ENCODE measurements at places on chromosomes 12 and 14.

DNA sequence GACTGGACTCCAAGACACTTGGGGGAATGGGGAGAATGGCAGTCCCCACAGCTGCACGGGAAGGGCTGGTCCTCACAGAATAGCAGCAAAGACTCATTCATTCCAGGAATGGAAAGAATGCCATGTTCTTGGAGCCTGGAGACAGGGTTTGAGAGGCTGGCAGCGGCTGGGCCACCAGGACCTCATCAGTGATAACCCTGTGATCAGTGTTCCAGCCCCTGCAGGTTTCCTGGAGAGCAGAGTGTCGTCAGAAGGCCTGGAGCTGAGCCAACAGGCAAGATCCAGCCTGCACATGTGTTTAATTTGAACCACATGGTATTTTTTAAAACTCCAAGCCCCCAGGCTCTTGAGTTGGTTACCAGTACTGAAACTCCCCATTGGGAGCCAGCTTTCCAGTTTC lies 11.3 kb downstream of the BDKRB1 start:
- DNase-seq = no peak

DNA sequence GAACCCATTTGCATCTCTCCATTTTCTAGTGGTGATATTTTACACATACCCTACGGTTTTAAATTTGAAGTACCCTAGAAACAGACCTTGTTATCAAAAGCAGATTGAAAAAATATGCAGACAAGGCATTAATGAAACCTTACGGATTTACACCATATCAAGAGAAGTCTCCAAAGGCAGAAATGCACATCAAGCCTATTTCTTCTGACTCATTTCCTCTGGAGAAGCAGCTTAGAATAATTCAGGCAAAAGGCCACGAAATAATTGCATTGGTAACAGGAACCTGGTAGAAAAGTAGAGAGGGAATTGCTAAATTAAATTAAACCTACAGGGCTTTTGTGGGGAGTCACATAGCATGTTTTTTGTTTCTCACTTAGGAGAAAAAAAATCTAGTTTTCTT lies 34.7 kb downstream of the KICS2 start:
- DNase-seq = no peak

- no peak for DNase-seq
These were observed 460.4 kb downstream of the DPF3 start for GRCh38 chr14:72433511-72433910.

DNA sequence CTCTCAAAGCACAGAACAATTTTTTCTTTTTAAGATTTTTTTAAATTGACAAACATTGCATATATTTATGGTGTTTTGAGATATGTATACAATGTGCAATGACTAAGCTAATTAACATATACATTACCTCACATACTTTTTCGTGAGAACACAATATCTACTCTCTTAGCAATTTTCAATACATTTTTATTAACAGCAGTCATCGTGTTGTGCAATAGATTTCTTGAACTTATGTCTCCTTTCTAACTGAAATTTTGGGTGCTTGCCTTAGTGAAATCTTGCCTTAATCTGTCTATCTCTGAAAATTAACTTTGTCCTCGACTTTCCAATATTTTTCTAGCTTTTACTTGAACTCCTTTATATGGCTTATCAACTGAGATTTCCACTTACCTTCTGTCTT lies 6.8 kb downstream of the OR10A7 start:
- no peak for DNase-seq

GRCh38 chr12:84435682-84436081 lies 476.9 kb downstream of the SLC6A15 start:
- no peak for DNase-seq

DNA sequence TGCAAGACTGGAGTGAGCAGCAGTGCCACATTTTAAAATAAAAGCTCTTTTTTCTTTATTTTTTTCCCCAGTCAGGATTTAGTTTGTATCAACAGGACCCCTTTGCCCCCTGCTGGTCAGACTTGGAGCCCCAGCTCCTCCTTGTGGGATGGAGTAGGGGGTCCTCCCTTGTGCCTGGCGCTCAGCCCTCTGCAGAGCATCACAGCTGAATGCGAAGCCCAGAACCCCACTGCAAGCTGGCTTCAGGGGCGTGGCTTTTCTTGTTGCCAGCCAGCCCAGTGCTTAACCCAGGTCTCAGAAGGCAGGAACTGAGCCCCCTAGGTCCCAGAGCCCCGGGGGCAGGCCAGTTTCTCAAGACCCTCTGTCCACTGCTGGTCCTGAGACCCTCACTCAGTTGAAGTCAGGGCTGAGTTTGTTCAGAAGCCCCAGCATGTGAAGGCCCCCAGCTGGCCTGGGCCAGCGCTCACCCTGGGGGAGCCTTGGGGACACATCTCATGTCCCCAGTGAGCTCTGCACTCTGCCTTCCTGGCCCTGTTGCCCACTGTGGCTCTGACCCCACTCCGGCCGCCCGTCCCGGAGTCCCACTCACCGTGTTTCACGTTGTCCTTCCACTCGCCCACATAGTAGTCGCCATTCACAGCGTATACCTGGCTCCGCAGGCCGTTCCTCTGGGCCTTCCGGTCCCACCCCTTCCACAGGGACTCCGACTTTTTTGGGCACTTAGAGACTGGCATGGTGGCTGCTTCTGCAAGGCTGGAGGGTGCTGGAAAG lies 519 bp downstream of the MORN3 start:
- peak; percentile 53 for DNase-seq

DNA sequence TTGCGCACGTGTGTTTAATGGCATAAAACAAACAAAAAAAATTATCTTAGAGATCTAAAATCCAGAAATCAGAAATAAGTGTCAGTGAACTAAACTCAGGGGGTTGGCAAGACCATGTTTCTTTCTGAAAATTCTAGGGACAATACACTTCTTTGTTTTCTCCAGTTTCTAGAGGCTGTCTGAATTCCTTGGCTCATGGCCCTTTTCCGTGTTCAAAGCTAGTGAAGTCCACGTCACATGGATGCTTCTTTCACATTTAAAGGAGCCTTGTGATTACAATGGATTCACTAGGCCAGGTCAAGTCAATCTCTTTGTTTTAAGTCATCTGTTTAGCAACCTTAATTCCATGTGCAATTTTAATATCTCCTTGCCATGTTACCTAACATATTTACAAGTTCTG lies 22.4 kb downstream of the SLCO1B3 start:
- no peak for DNase-seq

DNA sequence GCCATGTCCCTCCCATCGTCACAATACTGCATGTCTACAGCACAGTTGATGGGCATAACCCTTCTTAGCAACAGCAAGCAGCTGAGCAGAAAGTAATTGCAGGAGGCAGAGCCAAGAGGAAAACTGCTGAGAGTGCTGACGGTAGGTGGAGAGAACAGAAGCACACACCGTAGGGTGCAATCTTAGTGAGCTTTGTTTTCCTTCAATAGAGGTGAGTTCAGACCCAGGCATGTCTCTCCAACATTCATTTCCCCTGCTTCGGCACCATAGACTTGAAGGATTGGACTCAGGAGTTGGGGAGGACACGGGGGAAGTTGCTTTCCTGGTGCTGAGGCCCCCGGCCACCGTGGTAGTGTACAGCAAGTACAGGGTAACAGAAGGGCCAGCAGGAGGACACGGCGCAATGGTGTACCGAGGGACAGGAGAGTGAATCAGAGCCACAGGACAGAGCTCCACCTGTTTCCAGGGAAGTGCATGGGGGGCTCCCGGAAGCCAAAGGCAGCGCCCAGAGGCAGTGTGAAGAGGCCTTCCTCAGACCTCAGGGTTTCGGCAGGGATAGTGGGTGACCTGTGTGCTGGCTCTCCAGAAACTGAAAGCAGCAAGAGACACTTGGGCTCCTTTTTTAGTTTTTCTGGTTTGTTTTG lies 36.3 kb upstream of the SINHCAF start:
- DNase-seq = no peak

DNA sequence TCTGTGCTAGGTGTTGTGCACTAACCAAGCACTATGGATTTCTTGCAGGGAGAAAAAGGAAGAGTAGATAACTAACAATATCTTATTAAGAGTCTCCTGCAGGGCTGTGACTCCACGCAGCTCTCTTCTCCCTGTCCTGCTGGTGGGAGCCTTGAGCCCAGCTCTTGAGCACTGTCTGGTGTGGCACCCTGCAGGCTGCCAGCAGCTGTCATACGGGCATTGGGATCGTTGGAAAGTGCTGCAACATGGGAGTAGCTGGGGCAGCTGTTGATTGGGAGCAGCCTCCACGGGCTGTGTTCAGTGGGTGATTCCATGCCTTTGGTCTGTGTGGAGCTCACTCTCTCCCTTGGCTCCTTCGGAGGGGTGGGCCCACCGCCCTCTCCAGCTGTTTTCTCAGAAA lies 125.3 kb downstream of the FBXL14 start:
- DNase-seq = no peak

DNA sequence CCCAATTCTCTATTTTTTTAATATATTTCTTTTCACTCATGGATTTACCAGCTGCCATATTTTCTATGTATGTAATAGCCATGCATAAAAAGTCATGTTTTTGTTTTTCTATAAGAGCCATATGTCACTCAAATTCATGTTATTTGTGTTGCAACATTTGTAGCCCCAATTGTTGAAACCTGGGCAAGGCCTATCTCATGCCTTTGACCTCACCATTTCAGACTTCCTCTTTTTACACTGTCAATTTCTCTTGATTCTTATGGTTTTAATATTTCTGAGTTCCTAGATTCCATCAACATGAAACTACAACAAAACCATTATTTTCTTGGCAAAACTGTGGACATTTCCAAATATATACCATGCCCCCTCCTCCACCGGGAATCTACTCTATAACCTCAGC lies 647.5 kb downstream of the C12orf50 start:
- no peak for DNase-seq

- DNase-seq = no peak
These were observed 7.4 kb upstream of the GLRX5 start for GRCh38 chr14:95527387-95528002.

DNA sequence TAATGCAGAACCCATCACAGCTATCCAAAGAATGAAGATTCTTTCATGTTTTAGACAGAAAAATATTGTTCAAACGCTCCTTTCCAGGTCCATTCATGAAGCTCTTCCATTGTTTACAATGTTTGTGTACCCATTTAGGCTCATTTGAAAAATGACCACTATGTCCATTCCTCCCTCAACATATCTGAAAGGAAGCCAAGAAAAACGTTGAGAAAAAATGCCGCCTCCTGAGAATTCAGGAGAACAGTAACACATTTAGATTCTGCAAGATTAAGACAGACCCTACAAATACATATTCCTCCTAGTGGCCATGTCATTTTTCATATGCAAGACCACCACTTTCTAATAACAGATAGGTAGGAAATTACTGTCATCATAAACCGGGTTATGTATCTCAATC lies 124.4 kb downstream of the SLC25A21 start:
- no peak for DNase-seq

DNA sequence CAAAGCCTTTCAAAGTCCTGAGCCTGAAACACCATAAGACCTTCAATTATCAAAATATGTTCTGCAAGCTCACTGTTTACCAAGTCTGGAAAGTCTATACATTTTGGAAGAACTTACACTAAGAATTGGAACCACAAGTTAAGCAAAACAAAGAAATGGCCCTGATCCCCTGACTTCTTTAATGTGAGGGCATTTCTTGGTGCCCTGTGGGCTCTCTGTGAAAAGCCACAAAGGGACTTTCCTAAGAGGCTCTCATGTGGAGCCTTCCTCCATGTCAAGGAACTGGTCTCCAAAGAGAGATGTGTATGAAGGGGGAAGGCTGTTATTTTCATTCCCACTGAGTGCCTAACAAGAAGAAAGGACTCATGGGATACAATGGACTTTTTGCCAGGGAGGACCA lies 13.5 kb upstream of the MYH6 start:
- DNase-seq = peak; percentile 40

- DNase-seq = no peak
These were observed 114.5 kb downstream of the SRGAP1 start for GRCh38 chr12:63958876-63959580.

- no peak for DNase-seq
These were observed 9.4 kb downstream of the KRT80 start for GRCh38 chr12:52182384-52182783.

GRCh38 chr12:76424941-76425340 lies 76.7 kb upstream of the BBS10 start:
- DNase-seq = no peak

DNA sequence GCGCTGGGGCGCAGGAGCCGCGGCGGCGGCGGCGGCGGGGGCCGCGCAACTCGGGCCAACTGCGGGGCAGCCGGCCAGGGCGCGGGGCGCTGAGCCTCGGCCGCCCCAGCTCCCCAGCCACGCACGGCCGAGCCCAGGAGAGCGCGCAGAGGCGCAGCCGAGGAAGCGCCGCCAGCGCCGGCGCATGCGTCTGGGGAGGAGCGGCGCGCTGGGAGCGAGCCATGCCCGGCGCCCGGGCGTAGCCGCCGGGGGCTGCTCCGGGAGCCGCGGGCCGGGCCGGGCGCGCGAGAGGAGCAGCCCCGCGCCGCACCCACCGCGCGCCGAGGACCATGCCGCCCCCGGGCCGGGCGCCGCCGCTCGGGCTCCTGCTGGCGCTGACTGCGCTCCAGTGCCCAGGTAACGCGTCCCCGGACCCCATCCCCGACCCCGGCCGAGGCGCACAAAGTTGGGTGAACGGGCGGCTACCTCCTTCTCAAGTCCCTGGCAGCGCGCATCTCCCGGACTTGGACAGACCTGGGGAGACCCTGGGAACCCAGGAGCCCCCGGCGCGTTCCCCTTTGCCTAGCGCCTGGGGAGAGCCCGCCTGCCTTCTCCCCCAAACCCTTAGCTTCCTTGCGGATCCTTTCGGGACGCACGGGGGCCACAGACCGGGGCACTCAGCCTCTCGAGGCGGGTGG lies 121.4 kb downstream of the AACS start:
- DNase-seq = no peak

- no peak for DNase-seq
These were observed 216.7 kb downstream of the ACSS3 start for GRCh38 chr12:81294325-81295190.

GRCh38 chr12:69074556-69075349 lies 141.8 kb upstream of the CPM start:
- DNase-seq = no peak

- peak; percentile 64 for DNase-seq
These were observed at the start of gene PITPNM2 for GRCh38 chr12:123150744-123151456. TSS of gene PITPNM2 (minus strand) at chr12:123151090. CDS start at chr12:123034590, 116,500 bp downstream.

GRCh38 chr12:32344047-32344446 lies 55.3 kb upstream of the FGD4 start:
- DNase-seq = no peak

GRCh38 chr12:94481734-94482133 lies 22.1 kb upstream of the CEP83 start:
- DNase-seq = no peak

DNA sequence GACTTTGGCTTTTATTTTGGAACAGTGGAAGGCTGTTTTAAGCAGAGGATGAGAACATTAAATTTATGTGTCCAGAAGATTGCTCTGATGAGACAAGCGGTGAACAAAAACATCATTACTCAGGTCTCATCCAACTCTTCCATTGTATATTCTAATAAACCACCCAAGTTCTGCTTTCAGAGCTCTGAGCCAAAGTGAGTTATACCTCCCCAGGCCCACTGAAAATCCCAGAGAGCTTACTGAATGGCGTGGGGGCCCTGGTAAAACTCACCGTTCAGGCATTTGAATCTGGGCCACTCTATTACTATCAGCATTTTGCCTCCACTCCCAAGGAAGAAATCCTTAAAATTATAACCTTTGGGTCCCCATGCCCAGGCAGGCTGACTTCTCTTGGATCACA lies 122.0 kb upstream of the HIF1A start:
- no peak for DNase-seq

All from T-helper 2 cell (primary cell).